Astrocyte of the spinal cord (primary cell): ENCODE measurements at places on chromosomes 2 and 18.

DNA sequence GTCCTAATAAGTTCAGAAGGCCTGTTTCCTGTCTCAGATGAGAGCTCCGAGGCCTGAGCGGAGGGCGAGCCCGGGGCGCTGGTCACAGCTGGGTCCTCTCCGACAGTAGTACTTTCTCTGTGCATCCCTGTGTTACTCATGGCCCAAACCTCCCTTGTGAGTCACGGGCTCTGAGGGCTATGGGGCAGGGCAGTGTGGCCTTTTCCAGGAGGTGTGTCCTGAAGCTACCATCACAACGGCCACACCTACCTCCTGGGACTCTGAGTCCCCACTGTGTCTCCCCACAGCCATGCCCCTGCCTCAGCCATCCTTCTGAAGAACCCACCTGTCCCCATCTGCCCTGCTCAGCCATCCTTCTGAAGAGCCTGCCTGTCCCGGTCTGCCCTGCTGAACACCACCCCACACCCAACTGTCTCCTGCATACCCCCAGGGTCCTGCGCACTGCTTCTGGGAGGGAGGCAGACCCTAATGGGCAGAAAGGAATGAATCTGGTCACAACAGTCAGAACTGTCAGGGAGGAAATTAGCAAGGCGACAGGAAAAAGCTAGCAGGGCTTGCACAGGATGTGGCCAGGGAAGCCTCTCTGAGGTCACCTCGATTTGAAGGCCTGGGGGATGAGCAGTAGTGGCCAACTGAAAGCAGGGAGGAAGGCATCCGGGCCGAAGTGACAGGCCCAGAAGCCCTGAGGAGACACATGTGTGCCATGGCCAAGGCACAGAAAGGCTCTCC is 145.4 kb upstream of the RIOK3 start:
- DNase-seq = peak; percentile 64

DNA sequence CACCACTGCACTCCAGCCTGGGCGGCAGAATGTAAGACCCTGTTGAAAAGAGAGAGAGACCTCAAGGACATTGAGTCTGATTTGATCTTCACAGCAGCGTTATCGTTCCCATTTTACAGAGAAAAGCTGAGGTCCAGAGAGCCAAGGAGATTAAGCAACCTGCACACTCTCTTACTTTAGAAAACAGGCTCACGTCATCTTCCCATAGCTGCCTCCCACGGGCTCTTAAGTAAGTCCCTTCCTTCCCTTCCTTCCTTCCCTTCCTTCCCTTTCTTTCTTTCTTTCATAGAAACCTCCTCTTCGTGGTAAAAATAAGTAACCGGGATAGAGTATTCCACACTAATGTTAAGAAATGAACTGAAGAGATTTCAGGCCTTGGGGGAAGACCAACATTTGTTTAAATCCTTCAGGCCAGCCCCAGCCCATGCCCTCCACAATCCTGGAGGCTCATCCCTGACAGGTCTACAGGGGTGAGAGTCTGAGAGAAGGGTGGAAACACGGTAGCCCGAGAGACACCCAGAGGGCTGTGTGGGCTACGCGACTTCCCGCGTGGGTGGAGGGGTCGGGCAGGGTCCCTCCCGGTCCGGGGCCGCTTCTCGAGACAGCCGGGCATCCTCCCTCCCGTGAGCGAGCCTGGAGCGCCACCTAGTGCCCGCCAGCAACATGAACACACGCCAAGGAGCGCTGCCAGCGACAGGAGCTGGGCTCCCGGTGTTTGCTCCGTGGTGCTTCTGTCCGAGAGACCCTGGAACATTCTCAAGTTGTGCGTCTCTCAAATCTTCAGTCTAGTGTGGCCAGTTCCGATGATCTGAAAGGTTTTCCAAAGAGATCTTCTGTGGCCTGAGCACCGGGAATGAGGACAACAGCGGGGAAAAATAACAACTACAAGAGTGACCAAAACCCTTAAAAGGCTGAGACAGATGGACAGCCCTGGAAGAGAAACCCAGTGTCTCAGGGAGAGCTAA is 160.3 kb downstream of the INO80D start:
- DNase-seq = peak; percentile 63

GRCh38 chr2:242004223-242004901 is 134.8 kb downstream of the RTP5 start:
- DNase-seq = no peak

DNA sequence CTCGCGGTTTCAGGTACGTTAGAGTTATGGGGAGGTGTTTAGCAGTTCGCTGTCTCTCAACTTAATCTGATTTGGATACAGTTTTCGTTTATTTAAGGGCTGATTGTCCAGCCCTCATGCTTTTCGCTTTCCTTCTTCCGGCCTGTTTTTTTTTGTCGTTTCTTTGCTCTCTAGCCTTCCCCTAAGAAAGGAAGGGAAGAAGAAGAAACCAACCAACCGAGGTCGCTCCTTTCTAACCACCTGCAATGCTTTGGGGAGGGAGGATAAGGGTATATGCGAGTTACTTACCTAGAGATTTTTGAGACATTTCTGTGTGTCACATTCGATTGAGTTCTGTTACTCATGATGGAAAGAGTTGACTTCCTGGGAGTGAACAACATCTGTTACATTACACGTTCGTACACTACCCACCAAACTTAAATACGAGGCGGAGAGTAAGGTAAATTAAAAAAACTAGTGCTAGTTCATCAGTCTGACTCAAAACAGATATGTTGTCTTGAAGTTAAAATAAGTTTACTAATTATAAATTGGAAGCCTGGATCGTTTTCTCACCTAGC is 918 bp downstream of the EIF5B start:
- peak; percentile 14 for DNase-seq

GRCh38 chr2:150520033-150520432 is 32.6 kb upstream of the RND3 start:
- no peak for DNase-seq

GRCh38 chr2:122908159-122908558 is 1116.9 kb upstream of the CNTNAP5 start:
- no peak for DNase-seq

DNA sequence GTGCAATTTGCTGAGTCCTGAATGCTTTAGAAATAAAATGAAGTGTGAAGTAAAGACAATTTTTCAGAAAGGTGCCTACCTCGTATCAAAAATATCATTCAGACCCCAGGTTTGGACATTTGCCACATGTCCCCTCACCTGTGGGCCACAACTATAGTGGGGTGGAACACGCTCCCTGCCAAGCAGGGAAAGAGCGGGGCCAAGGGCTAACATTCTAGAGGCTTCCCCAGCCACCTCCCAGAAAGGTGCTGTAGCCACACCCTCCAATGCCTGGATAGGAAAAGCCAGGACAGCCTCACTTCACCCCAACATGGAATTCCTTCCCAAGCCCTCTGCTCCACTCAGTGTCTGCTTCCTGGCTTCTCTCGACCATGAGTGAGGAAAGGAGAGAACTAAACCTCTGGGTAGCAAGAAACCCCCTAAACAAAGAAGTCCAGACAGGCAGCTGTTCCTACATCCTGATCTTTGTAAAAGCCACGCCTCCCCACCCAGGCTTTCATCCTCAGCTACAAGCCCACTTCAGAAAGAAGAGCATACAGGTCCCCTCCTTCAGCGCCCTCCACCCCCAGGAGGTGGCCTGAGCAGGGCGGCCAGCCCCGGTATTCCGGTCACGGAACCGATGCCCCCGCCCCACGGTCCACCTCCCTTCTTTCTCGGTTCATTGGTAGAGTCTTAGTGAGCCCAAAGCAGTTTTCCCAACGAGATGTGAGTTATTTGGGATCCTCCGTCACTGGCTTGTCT is 2.1 kb downstream of the COL6A3 start:
- no peak for DNase-seq

DNA sequence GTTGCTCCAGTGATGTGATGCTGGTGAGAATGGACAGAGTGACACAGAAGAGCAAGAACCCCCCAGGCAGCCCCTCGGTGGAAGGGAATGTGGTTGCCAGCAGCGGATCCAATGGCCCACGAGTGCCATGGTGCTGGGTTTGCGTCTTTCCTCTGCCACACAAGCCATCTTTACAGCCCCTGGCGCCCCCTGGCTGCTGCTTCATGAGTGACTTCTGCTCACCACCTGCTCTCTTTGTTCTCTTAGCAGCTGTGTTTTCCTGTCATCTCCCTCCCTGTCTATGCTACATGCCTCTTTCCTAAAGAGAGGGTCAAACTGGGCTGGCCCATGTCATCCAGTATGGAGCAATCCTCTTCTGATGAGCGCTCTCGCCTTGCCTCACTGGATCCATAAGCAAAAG is 300.0 kb upstream of the SMIM21 start:
- peak; percentile 20 for DNase-seq

DNA sequence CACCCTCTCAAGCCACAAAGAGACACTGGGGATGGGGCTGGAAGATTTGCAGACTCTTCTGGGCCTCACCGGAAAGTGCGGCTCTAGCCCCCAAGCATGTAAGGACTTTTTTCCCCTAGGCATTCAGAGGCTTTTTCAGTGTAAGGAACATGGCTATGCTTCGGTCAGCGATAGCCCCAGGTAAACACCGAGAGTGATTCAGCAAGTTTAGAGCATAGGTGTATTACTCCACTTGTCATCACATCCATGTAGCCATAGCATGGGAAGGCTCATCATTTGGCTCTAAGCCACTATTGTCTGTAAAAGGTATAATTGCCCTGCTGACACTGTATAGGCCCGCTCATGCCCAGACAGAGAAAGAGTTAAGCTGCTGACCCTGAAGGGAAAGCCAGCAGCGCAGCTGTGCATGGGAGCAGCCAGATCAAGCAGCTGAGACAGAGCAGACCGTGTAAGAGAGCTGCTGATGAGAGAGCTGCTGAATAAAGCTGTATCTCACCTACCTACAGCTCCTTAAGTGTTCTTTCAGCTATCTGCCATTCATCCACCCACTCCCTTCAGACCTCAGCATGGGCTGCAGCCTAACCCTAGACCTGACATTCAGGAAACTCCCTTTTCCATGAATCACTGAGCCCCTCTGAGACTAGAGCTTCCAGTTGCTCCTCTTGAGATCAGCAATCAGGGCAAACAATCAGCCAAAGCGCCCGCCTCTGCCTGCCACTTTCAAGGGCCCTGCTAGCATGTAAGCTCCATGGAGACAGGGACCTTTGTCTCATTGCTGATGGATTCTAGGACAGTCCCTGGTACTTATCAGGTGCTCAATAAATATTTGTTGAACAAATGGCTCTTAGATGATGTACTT is 25.5 kb downstream of the LGALSL start:
- DNase-seq = no peak
